Islet precursor cell (in vitro differentiated cells): ENCODE measurements at places on chromosomes 16 and 17.
A peak's percentile ranks its signal among the peaks of the same experiment; 100 is the strongest.

DNA sequence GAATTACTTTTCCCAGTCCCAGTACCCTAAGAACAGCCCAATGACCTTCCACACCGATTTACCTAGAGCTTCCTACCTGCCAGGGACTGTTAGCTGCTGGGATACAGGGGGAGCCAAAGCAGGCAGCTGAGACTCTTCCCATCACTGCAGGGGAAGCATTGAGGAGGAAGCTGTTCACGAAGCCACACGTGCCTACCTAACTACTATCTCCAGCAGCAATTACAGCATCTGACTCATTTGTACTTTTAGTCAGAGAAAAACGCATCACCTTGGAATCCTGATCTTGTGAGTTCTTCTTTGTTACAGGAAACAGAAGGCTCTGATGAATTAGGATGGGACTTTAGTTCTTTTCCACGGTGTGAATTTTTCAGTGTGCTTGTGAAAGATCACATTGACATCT is 113.7 kb upstream of the DHX40 start:
- peak; percentile 86 for DNase-seq

- peak; percentile 76 for DNase-seq
Observed at GRCh38 chr17:14672830-14673229, 371.9 kb downstream of the HS3ST3B1 start.

GRCh38 chr16:11201498-11202259 is 54.3 kb downstream of the SOCS1 start:
- DNase-seq = peak; percentile 93

DNA sequence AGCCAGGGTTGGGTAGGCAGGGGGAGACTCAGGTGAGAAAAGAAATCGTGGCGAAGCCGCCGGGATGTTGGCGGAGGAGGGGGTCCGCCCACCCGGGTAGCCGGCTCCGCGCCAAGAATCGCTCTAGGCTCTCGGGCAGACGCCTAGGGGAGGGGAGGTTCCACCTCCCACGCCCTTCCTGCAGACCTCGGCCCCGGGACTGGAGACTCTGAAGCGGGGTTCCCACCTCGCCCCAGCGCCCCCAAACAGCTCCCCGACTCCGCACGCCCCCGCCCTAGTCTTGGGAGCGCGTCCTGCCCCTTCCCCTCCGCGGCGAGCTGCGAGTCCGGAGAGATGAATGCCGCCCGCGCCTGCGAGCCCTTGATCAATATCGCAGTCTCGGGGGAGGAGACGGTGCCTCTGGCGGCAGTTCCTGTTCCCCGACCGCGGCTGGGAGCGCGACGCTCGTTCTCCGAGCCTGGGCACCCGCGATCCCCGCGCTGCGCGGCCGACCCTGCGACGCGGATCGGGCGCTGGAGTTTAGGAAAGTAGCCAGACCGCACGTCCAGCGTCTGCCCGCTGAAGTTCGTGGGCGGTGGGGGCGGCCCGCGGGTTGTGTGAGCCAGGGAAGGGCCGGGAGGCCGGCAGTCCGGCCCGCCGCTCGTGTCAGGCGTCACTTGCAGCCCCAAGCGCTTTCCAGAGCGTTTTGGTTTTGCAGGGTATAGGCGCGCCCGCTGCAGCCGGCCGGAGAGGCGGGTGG is 790 bp downstream of the CRHR1 start:
- peak; percentile 84 for DNase-seq

GRCh38 chr17:32341141-32341856 is 674 bp downstream of the C17orf75 start:
- DNase-seq = no peak

DNA sequence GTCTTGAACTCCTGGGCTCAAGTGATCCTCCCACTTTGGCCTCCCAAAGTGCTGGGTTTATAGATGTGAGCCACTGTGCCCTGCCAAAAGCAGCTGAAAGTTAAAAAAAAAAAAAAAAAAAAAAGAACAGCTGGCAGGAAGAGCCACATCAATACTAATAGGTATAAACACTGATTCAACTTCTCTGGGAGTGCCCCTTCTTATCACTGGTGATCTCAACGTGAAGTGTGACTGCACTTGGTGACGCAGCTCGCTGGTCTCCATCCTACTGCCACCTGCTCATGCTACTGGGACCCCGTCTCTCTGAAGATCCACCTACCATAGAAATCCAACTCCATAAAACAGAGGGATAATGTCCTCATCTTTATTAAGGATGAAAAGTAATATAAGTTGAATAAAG is 40.8 kb downstream of the RNF157 start:
- DNase-seq = no peak

DNA sequence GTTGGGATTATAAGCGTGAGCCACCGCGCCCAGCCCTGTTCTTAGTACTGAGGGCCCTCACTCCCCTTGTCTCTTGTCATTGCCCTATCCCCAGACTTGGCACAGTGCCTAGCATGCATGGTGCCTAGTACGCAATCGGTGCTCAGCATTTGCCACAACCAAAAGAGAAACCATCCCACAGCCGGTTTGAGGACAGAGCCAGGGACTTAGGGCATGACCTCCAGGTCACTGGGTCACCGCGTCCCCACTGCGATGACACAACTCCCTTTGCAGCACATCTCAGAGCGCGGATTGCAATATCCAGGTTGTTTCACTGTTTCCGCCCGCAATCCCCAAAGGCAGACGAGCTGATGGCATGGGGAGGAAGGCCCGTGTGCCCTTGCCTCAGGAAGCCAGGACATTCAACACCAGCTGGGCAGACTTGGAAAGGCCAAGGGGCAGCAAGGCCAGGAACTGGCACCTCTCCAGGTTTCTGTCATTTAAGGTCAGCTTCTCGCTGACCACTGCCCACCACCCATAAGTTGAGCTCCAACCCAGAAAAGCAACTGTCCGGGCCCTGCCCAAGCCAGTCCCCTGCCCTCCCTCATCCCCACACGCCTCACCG is 274.5 kb downstream of the MRTFB start:
- no peak for DNase-seq

DNA sequence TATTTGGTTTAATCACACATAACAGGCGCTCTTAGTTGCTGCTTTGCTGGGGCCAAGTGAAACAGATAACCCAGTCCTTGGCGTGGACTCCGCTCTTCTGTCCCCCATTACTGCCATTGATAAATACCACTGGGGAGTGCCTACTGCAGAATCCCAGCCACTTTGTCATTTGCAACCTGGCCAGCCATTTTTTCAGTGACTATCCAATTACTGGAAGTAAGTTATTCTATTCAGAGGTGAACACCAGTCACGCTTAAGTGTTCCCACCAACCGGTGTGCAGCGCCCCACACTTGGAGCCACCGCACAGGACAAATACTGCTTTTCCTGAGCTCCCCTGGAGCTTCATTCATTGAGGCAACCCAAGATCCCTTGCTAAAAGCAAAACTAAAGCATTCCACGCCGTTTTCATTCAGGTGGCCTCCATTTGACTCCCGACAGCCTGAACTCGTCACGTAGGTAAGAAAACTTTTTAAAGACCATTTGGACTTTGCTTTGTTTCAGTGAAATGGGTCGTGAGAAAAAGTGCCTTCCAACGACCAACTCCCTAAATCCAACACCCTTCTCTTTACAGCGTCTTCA is 1.8 kb downstream of the USP7 start:
- no peak for DNase-seq
